ENCODE measurements at places on chromosomes 7 and 10.

DNA sequence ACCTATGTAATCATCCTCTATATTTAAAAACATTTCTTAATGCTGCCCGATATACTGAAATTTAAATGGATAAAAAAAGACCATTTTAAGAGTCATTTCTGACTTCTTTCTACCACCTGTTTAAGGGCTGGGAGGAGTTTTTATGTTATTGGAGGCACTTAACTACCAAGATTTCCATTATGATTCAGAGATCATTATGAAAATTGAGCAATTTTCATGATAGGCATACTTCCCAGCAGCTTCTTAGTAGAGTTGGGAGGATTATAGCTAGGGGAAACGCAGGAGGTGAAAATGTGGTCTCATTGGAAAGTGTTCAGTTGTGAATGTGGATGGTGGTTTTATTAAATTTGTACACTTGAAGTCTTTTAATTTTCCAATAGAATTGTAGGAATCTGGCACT is 28.4 kb upstream of the FAM204A start:
- no peak for DNase-seq

DNA sequence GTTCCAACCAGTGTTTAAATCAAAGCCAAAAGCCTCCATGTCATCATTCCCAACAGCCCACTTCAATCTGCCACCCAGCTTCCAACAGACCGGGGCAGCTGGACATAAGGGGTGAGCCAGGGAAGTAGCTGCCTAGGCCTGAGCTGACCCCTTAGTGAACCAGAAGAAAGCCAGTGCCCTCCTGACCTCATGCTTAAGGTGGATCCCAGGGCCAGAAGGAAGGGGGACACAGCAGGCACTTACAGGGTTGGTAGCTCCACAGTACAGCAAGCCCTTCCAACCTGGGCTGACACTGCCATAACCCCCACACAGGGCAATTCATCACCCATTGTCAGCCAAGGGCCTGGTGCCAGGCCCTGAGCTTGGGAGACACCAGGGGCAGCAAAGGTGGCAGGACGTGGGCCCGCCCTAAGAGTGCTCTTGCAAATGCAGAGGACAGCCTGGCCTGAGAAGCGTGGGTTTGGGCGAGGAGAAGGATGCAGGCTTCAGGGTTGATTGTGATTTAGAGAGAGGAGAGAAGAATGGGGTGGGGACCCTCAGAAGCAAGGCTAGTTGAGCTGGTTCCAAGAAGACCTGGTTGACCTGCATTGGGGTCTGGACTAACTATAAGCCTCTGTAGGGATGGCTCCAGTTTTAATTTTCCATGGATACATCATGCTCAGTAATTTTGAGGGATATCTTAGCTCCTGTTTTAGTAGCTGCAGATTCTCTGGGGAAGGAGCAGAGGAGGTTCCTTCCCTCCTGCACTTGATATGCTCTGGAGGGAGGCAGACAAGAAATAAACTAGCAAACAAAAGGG is 3.1 kb upstream of the CYP26A1 start:
- no peak for DNase-seq

- no peak for DNase-seq
These were observed 233.1 kb downstream of the BMPER start for GRCh38 chr7:34138483-34138882.

- DNase-seq: no peak
These were observed 153.7 kb downstream of the DNAJB6 start for GRCh38 chr7:157490465-157490912.

DNA sequence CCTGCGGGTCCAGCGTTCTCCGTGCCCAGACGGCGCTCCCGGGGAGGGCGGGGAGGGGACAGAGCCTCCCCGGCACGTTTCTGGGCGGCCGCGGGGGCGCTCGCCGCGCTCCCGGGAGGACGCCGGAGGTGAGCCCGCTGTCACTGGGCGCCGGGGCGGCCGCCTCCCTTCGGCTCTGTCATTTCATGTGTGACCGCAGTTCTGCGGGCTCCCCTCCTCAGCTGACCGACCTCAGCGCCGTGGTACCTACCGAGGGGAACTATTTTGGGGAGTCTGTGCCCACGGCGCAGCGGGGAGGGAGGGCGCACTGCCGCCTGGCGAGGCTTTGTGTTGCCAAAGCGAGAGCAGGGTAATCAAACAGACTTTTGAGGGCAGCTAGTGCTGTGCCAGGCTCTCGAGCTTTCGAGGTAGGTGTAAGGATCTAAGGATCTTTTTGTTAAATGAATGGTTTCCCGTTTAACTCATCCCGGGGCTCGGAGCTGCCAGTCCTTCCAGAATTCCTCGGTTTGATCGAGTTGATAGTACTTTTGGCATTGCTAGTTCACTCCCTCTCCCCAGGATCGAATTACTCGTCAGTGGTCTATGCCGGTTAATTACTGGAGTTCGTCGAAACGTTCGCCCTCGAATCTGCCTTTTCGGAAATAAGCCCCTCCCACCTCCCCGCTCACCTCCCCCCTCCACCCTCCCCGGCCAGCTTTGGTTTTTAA is 1.9 kb downstream of the ARID5B start:
- DNase-seq: no peak

DNA sequence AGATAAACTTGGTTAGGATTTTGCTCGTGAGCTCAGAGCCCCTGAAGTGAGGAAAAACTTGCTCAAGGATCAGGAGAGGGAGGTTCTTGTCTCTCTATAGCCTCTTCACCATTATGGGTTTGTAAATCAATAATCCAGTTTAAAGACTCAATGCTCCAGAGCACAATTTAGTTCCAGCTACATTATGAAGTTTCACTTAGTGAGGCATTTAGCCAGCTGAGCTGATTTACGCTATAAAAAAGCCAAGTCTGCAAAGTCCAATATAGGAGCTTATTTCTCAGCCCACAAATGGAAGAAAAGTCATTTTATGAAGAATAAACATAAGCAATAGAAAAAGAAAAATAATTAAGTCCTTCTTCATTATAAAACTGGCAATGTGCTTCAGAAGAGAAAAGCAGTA is 130.6 kb downstream of the STRA8 start:
- no peak for DNase-seq

DNA sequence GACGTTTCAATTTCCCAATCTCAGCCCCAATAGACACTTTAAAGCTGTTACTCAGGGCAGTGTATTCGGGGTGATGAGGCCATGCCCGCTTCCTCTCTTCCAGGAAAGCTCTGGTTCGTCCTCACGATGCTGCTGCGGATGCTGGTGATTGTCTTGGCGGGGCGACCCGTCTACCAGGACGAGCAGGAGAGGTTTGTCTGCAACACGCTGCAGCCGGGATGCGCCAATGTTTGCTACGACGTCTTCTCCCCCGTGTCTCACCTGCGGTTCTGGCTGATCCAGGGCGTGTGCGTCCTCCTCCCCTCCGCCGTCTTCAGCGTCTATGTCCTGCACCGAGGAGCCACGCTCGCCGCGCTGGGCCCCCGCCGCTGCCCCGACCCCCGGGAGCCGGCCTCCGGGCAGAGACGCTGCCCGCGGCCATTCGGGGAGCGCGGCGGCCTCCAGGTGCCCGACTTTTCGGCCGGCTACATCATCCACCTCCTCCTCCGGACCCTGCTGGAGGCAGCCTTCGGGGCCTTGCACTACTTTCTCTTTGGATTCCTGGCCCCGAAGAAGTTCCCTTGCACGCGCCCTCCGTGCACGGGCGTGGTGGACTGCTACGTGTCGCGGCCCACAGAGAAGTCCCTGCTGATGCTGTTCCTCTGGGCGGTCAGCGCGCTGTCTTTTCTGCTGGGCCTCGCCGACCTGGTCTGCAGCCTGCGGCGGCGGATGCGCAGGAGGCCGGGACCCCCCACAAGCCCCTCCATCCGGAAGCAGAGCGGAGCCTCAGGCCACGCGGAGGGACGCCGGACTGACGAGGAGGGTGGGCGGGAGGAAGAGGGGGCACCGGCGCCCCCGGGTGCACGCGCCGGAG is 2.6 kb downstream of the GJD4 start:
- DNase-seq: no peak

GRCh38 chr10:114009281-114009996 is 34.2 kb upstream of the ADRB1 start:
- DNase-seq: no peak

DNA sequence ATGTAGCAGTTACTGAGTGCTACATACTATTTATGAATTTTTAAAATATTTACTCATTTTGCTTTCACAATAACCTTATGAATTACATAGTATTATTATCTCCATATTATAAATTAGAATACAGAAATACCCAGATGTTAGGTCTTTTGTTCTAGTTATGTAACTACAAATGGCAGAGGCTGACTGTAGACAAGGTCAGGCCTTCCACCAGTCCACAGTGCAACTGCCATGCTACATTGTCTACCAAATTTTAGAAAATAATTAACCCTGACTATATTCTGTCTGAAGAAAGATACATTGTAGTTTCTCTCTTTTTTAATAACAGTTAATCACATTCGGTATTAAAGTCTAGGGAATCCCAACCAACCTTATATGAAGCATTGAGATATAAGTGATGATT is 280.9 kb downstream of the MALRD1 start:
- no peak for DNase-seq

DNA sequence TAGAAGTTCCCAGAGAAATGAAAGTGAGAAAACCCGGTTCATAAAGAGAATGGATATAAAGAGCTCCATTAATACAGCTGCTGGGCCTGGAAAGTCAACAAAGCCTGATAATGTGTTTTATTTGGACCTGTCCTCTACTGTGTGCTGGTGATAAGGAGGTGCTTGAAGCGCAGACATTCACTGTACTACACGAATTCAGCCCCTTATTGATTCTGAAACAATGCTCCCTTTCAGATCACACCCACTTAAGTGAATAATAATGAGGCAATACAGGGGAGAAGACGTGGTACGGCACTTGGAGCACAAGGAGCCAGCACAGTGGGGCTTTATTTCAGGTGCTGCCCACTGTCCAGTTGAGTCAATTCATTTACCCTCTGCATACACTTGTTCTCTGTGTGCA is 260.8 kb downstream of the FGFR2 start:
- no peak for DNase-seq

GRCh38 chr7:45588466-45588865 is 14.3 kb downstream of the ADCY1 start:
- no peak for DNase-seq

Measured in GM04504 (cell line).